ENCODE measurements at places on chromosomes 12 and 14.

DNA sequence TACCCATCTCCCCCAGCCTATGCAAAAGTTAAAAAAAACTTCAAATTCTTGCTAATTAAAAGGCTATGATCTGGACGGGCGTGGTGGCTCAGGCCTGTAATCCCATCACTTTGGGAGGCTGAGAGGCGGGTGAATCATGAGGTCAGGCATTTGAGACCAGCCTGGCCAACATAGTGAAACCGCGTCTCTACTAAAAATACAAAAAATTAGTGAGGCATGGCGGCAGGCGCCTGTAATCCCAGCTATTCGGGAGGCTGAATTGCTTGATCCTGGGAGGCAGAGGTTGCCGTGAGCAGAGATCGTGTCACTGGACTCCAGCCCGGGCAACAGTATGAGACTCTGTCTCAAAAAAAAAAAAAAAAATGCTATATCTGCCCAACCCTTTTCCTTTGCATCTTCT, 925.4 kb downstream of the GALC start:
- DNase-seq = no peak

DNA sequence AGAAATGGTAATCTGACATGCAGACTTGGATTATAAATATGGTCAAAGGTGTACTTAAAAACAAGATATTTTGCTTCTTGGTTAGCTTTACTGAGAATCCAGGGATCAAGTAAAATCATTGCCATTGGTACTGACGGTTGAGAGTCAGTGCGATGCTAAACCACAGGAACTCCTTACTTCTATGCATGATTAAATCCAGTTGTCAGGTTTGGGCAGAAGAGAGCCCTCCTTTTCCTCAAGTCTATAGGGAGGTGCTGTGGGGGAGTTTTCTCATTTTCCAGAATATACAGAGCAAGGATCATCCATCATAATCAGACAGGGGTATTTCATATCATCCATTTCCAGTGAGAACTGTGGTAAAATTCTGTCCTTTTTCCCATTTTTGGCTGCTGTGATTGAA, 839.1 kb downstream of the NRXN3 start:
- DNase-seq = no peak

DNA sequence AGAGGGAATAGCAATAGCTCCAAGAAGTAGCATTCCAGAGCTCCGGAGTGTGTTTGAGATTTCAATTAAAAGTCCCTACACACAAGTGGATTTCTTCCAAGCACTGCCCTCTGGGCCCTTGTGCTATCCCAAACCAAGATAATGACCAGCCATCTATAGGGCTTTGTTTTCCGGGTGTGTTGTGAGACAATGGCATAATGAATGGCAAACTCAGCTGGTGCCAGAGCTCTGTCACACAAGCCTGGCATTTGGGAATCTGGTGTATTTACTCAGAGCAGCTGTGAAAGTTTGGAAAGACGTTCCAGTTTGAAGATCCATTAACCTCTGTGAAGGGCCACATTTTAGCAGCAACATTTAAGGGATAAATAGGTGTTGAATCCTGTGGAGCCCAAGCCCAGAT, 61.2 kb upstream of the TMTC2 start:
- no peak for DNase-seq

DNA sequence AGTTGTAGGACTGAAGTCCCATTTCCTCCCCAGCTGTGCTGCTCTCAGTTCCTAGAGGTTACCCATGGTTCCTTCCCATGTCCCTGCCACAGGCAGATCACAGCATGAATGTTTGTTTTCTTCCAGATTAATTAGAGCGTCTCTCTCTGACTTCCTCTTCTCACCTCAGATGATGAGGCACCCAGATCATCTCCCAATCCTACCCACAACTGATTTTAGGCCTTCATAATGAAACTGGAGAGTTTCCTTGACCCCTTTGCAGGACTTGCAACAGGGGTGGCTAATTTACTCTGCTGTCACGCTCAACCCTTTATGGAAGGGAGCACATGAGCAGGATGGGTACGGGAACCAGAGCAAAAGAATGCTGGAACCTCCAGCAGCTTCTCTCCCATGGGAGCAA, 32.1 kb upstream of the TXNRD1 start:
- no peak for DNase-seq

DNA sequence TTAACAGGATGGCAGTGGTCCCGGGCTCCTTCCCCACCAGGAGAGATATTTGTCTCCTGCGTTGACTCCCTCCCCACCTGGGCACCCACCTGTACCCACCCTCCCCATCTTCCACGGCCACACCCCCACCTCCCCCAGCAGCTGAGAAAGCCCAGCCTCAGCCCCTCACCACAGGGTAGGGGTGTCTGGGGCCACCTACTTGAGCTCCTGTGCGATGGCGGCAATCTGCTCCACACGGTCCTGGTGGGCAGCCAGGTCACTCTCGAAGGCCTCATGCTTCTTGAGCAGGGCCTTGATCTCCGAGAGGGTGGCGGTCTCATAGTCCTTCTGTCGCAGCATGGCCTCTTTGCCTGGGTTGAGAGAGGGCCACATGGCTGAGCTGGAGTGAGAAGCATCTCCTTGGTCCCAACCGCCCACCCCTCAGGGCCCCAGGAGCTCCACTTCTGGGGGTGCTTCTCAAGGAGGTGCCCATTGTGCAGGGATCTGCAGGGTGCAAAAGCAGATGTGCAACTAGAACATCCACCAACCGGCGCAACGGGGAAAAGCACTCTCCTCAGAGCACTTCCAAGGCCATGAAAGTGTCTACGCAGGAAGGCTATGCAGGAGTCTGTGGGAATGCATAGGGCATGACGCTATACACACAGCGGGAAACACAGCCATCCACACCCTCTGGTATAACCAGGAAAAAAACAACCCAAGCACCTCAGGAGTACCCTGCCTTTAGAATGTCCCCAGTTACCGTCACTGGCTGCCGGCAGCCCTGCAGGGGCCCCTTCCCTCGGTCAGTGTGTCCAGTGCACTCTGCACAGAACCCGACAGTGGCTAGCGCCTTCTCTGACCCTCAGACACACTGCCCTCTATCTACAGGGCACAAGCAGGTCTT, 92.6 kb upstream of the ZFP36L1 start:
- no peak for DNase-seq

Data from CD4-positive, alpha-beta T cell treated with Interleukin-2 at 100 ng/mL for 4 hours (primary cell).